ENCODE measurements at places on chromosomes 3 and 15.
A peak's percentile ranks its signal among the peaks of the same experiment; 100 is the strongest.

- no peak for DNase-seq
Observed at GRCh38 chr15:31467361-31467760, 140.7 kb downstream of the KLF13 start.

DNA sequence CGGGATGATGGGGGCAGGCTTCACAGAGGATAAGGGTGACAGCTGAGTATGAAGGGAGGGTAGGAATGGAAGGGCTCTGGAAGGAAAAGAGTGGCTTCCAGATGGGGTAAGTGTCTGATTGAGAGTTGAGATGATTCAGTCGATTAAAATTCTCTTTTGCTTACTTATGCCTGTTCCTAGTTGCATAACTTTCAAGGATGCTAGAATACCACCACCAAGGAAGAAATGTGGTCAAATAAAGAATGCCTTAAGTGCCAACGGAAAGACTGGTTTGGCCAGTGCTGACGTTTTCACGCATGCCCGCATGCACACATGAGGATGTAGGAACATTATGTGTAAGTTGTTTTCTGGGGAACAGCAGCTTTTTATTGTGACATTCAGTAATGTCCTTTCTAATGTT, 263.4 kb upstream of the WNT5A start:
- no peak for DNase-seq

- no peak for DNase-seq
Observed at GRCh38 chr15:101637516-101637915, 14.7 kb downstream of the TM2D3 start.

DNA sequence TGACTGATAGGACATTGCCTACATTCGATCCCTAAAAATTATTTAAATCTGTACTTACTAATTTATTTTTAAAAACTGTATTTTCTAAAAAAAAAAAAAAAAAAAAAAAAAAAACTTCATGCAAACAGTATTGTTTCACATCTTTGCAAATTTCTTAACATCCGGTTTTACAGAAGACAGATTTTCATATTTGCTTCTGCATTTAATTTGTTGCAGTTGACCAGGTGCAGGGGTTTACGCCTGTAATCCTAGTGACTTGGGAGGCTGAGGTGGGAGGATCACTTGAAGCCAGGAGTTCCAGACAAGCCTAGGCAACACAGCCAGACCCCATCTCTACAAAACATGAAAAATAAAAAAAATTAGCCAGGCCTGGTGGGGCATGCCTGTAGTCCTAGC, 6.4 kb upstream of the NFKBIZ start:
- DNase-seq: no peak

- peak; percentile 45 for DNase-seq
Observed at GRCh38 chr15:56919031-56919608, 676 bp downstream of the TCF12 start.

GRCh38 chr3:64873400-64873799, 185.6 kb upstream of the ADAMTS9 start:
- DNase-seq: no peak

GRCh38 chr3:9179826-9180763, 69.4 kb downstream of the SRGAP3 start:
- no peak for DNase-seq
